ENCODE measurements at places on chromosomes 2 and 18.

- no peak for DNase-seq
Measured at GRCh38 chr2:145066856-145067548, 547.1 kb upstream of the ZEB2 start.

DNA sequence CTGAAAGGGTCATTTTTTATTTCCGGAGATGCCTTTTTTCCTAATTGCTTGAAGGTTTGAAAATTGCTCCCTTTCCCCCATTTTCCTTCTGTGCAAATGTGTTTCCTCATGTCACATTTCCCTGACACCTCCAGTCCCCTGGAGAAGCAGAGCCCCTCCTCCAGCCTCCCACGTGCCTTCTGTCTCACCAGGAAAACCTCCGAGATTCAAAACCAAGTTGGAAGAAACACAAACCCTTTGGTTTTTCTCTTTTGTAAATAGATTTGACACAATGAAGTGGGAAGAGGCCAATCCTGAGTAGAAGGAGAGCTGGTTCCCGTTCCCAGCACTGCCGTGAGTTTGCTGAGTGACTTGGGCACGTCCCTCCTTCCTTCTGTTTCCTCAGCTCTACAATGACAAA lies 125.4 kb upstream of the MYCN start:
- no peak for DNase-seq

DNA sequence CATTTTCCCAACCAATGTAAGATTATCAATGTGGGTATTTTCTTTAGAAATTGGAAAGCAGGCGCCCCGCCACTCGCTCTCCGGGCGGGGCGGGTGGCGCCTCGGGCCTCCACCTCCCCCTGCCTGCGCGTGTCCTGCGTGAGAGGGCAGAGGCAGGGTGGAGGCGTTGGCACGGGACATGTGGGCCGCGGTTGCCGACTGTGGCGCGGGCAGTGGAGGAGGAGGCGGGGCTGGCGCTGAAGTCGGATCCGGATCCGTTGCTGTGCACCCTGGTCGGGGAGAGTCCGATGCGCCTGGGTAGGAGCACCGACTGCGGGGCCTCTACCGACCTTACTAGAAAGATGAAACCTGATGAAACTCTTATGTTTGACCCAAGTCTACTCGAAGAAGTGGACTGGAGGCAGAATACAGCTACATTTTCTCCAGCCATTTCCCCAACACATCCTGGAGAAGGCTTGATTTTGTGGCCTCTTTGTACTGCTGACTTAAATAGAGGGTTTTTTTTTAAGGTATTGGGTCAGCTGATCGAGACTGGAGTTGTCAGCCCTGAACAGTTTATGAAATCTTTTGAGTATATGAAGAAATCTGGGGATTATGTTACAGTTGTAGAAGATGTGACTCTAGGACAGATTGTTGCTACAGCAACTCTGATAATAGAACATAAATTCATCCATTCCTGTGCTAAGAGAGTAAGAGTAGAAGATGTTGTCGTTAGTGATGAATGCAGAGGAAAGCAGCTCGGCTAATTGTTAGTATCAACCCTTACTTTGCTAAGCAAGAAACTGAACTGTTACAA lies 37.9 kb downstream of the PMS1 start:
- peak; percentile 55 for DNase-seq

GRCh38 chr18:50706651-50707050 lies 113.2 kb downstream of the MRO start:
- no peak for DNase-seq

GRCh38 chr2:241308832-241309500 lies 6.5 kb downstream of the HDLBP start:
- no peak for DNase-seq

GRCh38 chr18:49980896-49981295 lies 167.6 kb upstream of the ACAA2 start:
- no peak for DNase-seq

DNA sequence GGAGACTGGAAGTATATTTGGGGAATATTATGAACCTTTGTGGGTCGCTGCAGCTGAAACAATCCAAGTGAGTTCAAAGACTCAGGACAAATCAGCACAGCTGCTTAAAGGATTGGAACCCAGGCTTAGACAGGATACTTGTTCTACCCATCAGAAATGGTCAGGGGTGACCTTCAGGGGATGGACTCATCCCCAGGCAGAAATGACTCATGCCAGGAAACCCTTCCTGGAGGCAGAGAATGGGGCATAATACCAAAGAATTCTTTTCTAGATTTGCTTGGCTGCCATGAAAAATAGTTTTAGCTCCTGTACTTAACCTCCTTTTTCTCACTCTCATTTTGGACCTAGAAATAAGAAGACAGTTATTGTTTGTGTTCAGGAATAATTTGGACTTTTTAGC lies 425.5 kb downstream of the TSN start:
- no peak for DNase-seq

DNA sequence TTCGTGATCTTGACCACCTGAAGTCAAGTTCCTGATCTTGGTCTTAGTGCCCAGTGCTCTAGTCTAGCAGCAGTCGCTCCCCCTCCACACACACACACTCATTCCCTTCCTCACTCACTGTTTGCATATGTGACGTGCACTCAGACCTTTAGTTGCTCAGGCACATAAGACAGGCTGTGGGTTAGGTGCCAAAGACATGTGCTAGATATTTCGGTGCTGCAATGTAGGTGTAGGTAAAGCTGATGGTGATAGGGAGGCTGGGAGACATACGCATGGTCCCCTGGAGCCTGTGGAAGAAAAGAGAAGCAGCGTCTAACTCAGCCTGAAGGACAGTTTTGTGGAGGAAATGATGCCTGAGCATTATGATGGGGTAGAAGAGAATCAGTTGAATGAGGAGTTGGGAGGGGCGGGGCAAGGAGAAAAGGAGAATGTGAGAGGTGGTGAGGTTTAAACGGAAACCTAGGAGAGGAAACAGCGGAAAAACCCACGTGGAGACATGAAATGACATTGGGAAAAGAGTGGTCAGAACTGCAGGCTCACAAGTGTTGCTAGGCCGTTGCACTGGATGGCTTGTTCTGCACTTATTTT lies 3.8 kb downstream of the TTC39C start:
- DNase-seq = no peak
